Urothelium cell line (cell line): ENCODE measurements at places on chromosomes 1 and 21.

GRCh38 chr1:54853793-54854370 is 33.1 kb downstream of the DHCR24 start:
- DNase-seq = no peak

DNA sequence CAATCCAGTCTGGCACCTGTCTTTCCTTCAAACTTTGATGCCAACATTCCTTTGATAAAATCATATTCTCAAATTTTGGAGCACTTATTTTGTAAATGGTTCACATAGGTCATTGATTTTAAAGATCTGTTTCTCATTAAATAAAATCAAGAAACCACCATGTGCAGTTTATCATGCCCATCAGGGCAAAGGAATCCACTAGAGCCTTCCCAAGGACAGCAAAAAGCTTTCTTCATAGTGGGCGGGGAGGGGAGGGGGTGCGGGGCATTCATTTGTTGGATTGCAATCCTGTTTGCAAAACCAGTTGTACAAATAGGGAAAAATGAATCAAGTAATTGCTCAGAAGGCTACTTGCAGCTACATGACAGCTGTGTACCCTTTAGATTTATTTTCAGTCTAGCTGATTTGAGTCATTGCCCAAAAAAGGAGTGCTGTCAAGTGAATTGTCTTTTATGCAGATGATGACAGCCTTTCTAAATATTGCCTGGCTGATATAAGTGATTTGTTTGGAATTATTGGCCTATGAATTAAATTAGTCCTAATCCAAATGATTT is 23.0 kb downstream of the LRRC8B start:
- DNase-seq = no peak

DNA sequence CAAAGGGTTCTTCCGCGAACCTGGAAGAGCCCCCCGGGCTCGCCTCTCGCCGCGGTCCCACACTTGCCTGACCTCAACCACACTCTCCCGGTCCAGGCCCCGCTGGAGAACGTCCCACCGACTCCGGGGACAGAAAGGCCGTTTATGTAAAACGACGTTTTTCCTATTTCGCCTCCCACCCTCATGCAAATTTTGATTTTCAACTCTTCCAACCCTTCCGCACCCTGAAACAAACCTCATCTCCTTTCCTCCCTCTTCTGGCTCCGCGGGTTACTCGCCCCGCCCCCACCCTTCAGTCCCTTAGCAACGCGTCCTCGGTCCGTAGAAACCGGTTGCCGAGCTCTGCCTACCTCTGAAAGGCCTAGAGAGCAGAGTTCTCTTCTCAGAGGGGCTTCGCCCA is at the start of gene C1orf141:
C1orf141 (minus strand) TSS at position 276 of the 400 bp plus-strand sequence. CDS start 7,730 bp downstream, outside the sequence.
- no peak for DNase-seq

- DNase-seq = no peak
These were observed 18.8 kb downstream of the NEK7 start for GRCh38 chr1:198175423-198176170.

DNA sequence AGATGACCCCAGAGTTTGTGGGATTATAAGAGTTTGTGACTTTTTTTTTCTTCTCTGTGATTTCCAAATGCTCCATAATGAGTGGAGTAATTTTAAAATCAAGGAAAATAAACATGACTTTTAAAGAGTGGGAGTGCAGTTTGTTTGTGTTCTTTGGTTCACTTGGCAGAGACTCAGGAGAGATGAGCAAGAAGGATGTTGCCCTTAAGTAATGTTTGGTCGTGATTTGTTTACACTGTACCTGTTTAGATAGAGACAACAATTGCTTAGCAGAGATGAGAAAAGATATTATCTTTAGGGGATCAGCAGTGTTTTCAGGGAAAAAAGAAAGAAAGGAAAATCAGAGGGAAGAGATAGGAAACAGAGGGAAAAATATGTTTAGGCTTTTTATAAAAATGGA is 170.8 kb downstream of the ADSS2 start:
- no peak for DNase-seq

GRCh38 chr1:29664711-29665110 is 428.4 kb downstream of the PTPRU start:
- DNase-seq = no peak

DNA sequence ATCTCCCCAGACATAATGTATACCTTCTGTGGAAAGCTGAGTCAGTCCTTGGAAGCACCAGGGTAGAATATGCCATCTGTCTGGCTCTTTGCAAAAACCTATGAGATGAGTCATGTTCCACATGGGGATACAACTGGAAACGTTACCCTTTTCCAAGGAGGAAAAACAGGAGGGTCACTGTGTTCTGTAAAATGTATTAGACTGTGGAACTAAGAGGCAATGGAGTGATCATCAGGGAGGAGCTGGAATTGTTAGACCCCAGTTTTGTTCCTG is 16.1 kb upstream of the PSMD4 start:
- no peak for DNase-seq

DNA sequence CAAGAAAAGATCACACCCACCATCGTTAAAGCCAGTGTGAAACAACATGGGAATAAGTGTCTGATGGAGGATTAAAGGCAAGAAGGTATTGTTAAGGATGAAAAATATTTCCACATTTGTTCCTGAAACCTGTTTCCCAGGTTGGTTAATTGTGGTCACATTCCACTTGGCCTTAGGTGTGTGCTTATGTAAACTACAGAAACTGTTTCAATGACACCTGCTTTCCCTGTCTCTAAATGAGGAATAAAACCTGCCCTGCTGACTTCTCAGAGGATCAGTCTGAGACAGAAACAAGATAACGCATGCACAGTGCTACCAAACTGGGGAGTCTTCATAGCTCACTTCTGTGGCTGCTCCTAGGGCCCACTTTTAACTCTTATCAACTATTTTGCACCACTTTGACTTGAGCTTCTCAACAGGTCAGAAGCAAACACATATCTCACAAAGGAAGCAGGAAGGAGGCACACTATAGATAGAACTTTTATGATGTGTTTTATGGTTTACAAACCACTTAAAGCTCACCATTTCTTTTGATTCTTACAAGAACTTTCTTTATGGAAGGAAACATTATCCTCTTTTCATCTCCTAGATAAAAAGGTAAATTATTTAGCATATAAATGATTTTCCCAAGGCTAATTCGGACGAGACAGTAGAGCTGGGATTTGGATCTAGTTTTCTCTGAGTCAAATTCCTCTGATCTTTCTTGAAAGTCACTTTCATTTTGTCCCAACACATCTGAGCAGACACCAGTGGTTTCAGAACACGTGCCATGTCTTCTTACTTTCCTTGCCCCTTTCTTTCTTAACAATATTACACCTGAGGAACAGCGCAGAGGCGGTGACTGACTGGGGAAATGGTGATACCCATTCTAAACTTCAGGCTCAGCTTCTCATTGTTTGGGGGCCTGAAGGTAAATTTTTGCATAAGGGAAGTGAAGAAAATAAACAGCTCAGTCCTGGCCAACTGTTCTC is 33.4 kb downstream of the CYP2J2 start:
- no peak for DNase-seq

- no peak for DNase-seq
These were observed 15.0 kb downstream of the COL6A1 start for GRCh38 chr21:45996311-45997204.

DNA sequence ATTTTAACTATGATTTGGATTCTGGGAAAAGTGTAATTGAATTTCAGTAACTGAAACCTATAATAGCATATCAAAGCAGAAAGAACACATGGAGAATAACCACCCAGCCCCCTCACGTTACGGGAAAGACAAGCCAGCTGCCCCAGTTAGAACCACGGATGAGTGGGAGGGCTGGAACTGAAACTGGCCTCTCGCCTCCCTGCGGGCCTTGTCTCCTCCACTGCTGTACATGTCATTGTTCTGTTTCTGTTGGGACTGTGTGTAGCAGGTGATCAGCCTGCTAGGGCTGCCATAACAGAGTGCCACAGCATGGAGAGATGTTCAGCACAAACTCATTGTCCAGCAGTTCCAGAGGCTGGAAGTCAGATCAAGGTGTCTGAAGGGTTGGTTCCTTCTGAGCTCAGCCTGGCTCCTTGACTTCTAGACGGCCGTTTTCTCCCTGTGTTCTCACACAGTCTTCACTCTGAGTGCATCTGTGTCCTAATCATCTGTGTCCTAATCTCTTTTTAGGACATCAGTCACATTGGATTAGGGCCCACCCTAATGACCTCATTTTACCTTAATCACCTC is 52.4 kb downstream of the MAP3K21 start:
- no peak for DNase-seq

DNA sequence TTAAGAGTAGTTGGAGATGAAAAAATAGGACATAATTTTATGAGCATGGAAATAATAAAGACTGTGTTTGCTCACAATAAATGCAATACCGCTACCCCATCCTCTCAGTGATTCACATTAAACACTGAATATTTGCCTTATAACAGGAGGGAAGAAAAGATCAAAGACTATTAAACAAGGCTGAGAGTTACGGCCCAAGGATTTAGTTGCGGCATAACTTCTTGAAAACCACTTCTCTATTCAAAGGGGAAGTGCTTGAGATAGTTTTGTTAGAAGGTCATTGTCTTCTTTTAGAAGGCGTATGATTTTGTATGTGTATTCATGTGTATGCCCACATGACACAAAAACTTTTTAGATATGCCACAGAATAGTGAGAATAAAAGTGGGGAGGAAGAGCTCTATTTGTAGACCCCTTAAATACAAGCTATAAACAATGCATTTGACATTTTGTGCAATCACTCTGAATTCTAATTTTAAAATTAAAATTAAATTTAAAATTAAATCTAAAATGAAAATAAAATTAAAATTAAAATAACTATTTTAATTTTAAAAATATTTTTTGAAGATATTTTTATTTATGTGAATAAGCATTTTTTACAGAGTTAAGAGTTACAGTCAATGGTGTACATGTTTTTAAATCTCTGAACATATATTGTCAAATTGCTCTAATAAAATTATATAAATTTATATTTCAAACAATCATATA is 986.6 kb upstream of the ADAMTS5 start:
- no peak for DNase-seq

- no peak for DNase-seq
These were observed 8.7 kb downstream of the PRRC2C start for GRCh38 chr1:171494076-171494475.

DNA sequence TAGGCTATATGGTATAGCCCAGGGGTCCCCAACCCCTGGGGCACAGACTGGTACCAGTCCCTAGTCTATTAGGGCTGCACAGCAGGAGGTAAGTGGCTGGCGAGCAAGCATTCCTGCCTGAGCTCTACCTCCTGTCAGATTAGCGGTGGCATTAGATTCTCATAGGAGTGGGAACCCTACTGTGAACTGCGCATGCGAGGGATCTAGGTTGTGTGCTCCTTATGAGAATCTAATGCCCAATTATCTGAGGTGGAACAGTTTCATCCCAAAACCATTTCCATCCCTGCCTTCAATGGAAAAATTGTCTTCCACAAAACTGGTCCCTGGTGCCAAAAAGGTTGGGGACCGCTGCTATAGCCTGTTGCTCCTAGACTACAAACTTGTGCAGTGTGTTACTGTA is 22.8 kb upstream of the ZBTB8A start:
- DNase-seq = no peak

GRCh38 chr1:193113992-193114332 is 7.9 kb upstream of the CDC73 start:
- no peak for DNase-seq

DNA sequence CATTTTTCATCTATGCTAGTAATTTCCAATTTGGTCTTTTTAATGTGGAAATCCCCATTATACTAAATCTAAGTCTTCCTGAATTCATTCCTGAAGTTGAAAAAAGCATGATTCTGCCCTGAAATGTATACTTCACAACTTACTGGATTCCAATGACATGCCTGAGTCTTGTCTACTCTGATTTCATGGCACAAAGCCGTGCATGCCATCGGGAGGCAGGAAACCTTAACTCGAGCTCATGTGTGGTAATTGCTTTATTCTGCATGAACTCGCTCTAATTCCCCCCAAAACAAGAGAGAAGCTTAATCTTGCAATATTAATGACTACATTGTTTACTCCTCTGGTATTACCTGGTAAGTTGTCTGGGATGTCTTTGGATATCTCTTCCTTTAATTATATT is 39.6 kb upstream of the PBX1 start:
- no peak for DNase-seq

GRCh38 chr1:35838693-35839245 is 31.0 kb downstream of the AGO4 start:
- DNase-seq = no peak

GRCh38 chr1:247266053-247266452 is 10.2 kb downstream of the VN1R5 start:
- DNase-seq = no peak

GRCh38 chr1:18365099-18365705 is 115.5 kb upstream of the KLHDC7A start:
- DNase-seq = no peak

GRCh38 chr1:31701091-31701736 is 2.6 kb downstream of the COL16A1 start:
- peak; percentile 88 for DNase-seq

DNA sequence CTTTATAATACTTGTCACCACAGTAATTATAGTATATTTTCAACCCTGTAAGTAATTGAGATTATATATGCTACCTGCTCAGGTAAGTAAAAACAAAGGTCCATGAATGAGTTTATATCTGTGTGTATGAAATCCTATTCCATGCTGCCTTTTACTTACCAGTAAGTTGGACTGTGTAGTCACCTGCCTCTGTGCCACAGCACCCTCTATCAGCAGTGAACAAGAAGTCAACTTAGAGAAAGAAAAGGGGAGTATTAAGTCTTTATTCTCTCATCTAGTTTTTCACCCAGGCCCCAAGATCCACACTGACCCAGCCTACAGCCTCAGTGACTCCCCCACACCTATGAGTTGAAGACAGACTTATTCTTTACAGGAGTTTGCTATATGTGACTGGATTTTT is 36.9 kb upstream of the IFI16 start:
- DNase-seq = no peak

DNA sequence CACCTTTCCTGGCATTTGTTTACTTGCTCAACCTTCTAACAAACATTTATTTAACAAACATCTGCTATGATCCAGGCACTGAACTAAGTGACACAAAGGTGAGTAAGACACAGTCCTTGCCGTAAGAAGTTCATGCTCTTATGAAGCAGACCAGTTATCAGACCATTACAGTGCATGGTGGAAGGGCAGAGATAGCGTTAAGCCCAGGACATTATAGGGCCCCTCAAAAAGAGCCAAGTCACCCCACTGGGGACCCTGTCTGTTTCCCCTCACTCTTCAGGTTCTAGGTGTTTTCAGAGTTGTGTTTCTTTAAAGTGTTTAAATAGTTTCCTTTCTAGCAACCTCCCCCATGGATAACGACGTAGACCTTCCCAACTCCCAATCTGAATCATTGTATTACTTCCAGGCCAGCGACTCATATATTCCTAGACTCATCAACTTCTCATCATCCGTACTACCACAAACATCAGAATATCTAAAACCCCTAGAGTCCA is 39.3 kb downstream of the TCP10L start:
- DNase-seq = no peak
